ENCODE measurements at places on chromosomes 11 and 22. TPM values are rescaled to one million over a fixed set of nuclear protein-coding genes. Genes with fewer than 3 reads are reported as not detected.

BCO2 gene
- 8.1 TPM for polyA plus RNA-seq

DNA sequence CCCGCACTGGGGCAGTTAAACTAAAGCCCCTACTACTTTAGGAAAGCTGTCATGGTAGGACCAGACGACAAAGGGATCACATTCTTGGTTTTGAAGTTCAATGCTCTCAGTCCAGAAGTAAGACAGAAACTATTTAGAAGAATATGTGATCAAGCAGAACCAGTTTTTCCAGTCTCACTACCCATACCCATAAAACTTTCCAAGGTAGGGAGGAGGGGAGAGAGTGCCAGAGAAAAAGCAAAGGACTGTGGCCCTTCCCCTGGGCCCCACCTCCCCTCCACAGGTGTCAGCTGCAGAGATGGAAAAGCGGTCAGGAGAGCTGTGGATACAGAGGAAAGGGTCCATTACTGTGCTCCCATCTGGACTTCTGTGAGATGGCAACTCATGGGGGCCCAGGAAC, 587.1 kb downstream of the SOX6 start:
- DNase-seq, result peak; percentile 70

GRCh38 chr11:68436985-68437926, 23.3 kb upstream of the PPP6R3 start:
- no peak for DNase-seq

DNA sequence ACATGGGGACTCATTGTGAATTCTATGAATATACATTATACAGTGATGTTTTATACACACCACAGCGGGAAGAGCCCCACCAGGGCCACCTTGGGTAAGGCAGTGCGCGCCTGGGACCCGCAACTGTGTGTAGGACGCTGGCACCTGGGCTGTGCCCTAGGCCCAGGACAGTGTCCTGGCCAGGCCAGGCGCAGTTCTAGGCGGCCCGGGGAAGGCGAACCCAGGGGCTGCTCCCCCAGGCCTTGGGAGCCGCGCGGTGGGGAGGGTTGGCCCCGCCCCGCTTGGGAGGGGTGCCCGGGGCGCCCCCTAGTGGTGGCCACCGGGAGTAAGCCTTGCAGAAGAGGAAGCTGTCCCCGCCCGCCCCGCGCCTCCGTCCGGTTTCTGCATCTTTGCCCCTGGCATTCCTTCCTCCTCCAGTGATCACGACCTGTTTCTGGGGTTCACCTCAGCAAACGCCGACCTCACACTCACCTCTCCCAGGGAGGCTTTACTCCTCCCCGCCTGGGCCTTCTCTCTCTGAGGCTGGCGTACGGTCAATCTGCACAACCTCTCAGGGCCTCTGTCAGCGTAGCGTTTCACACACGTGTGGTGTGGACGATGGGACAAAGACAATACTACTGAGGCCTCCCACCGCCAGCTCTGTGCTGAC, 9.5 kb upstream of the EHD1 start:
- peak; percentile 68 for DNase-seq

APOL4 gene
- 10.9 TPM for polyA plus RNA-seq

GRCh38 chr11:9851366-9851765, 187.5 kb downstream of the SWAP70 start:
- no peak for DNase-seq

GRCh38 chr22:25406510-25407210, 157.8 kb upstream of the GRK3 start:
- DNase-seq, result no peak

GRCh38 chr11:79503028-79503427, 62.2 kb upstream of the TENM4 start:
- no peak for DNase-seq

GRCh38 chr22:30421695-30422480, 3.7 kb upstream of the MTFP1 start:
- no peak for DNase-seq

MYO7A gene
- polyA plus RNA-seq, result 3.7 TPM
